ENCODE measurements at places on chromosomes 1 and 21.

DNA sequence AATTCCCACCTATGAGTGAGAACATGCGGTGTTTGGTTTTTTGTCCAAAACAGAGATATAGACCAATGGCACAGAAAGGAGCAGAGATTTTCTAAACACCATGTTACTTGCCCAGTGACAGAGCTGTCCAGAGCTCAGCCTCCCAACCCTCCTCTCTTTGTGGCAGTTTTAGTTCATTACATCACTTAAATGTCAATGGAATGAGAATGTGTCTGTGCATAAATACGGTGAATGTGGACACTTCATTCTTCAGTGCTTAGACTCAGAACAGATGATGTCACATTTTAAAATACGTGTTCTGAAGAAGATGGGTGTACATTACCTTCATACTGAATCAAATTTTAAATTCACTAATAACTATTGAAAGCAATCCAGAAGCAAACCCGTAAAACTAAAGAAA lies 374.9 kb downstream of the DSCAM start:
- DNase-seq: no peak

DNA sequence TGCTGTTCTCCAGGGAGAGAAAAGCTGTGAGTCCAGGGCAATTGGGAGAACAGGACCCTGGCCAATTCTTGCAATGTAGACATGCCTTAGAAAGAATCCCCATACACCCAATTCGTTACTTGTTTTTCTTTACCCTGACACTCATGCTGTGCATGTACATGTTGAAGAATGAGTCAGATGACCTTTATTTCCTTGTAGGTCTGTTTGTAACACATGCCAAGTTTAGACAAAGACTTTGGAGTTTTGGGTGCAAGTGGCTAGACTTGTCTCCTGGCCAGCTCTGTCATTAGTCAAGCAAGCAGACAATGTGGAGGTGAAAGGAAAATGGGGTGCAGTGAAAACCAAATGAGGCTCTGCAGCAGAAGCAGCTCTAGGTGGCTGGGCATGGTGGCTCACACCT lies 38.1 kb downstream of the GNPAT start:
- no peak for DNase-seq

DNA sequence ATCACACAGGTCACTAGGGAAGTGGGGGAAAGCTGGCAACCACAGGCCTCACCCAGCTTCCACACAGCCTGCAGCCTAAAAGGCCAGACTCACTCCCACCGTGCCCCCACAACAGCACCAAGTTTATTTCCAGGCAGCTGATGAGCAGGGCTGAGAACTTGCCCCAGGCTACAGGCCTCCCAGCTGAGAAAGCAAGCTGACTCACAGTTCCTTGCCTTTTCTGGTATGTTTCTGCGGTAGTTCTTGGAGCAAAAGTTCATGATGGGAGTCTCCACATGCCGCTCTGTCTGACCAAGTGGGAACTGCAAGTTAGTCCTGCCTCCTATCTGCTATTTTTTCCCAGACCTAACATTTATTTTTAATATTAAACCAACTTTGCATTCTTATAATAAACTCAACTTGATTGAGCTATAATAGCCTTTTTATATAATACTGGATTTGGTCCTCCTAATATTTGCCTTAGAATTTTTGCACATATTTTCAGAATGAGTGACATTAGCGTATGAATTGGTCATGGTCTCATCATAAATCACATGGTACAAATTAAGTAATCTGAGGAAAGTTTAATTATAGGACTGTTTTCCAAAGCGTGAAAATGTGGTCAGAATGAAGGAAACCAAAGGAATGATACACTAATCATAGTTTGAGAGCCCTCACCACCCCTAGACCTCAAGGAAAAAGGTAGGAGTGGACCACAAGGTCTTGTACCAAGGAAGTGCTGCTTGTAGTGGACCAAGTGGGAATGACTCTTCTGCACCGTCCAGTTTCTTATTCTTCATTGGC lies 30.7 kb downstream of the RPAP2 start:
- no peak for DNase-seq

DNA sequence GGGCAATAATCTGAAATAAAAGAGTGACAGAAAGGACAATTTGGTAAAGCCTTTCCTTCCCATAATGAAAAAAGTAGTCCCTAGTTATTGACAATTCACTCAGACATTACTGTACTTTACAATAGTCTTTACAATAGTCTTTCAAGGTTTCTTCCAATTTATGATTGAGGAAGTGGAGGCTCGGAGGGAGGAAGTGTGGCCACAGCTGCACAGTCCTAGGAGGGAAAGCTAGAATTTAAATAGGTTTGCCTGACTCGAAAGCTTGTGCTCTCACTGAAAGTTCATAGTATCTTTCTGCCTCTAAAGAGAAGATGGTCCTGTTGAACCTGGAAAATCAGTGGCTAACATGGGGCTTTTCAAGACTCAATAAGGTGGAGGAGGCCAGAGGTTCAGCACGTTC lies 203.2 kb downstream of the SDCCAG8 start:
- no peak for DNase-seq

DNA sequence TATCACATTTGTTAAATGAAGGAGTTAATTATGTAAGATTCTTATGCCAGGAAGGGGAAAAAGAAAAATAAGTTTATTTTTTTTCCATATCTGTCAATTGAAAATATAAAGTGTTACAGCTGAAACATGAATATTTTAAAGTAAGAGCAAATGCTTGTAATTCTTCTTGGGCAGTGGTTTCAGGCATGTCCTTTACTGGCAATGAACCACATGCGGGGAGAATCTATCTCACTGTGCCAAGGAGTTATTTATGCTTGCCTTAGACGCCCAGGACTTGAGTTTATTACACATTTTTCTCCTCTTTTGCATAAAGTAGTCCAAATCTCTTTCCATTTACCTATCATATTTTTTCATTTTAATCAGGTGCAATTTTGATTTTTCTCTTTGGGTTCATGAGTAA lies 207.8 kb upstream of the NRIP1 start:
- no peak for DNase-seq

DNA sequence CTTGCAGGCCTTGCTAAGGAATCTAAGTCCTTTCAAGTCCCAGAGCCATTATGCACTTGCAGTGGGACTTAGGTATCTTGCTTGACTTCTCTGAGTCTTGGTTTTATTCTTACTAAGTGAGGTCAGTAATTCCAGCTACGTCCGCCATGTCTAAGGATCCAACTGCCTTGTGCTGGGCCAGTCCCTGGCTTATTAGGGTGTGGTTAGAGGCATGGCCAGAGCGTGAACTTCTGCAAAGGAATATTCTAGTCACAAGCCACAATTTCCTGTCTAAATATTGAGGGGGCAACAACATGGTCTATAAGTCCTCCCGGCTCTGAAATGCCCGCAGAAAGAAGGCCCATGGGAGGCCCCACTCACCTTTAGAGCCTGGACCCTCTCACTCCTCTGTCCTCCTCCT lies 82.9 kb downstream of the TMEM53 start:
- DNase-seq: no peak

DNA sequence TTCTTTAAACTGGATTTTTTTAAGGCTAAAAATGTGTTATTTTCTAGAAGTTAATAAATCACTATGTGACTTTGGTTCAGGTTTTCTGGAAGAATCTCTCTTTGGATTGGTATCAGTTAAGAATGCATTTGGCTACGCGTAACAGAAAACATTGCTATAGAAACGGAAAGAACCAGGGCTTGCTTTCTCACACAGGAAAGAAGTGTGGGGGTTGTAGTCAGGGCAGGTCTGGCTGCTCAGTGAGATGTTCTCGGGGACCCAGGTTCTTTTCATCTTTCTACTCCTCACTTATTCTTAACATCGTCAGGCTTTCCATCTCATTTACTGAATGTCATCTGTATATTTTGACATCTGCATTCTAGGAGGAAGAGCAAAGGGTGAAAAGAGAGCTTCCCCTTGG lies 191.4 kb downstream of the ZBTB18 start:
- DNase-seq: no peak

- DNase-seq: no peak
Observed at GRCh38 chr1:159239551-159240220, 35.0 kb downstream of the ACKR1 start.

GRCh38 chr1:112706505-112707220 lies at the start of gene RHOC:
Gene RHOC (minus strand): TSS chr1:112707127. CDS start chr1:112703799, 3,328 bp downstream.
- DNase-seq: peak; percentile 68

DNA sequence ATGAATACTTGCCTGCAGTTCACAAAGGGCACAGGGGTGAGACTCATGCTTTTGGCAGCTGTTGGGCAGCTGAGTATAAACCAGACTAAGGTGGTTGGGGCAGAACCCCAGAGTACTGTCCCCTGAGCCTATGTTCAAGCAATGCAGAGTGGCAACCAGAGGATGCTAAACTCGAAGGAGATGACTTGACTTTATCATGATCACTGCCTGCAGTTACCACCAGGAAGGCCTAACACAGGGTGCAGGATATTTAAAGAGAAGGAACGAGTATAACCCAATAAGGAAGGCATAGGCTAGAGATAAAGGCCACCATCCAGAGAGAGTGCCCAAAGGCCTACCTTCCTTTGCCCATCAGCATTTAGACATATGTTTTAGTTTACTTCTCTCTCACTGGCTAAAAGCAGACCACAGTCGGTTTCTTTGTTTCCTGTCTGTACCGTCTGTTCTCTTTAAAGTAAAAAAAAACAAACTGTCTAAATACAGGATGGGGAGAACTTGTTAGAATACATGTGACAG lies 83.3 kb downstream of the MPZL1 start:
- peak; percentile 45 for DNase-seq

- no peak for DNase-seq
Observed at GRCh38 chr21:32728848-32729247, 1.0 kb upstream of the SYNJ1 start.

- DNase-seq: no peak
Observed at GRCh38 chr1:29379443-29380073, 143.2 kb downstream of the PTPRU start.

- DNase-seq: no peak
Observed at GRCh38 chr1:240462766-240463395, 149.1 kb downstream of the GREM2 start.

- DNase-seq: no peak
Observed at GRCh38 chr21:45534636-45535331, 7.5 kb downstream of the SLC19A1 start.

DNA sequence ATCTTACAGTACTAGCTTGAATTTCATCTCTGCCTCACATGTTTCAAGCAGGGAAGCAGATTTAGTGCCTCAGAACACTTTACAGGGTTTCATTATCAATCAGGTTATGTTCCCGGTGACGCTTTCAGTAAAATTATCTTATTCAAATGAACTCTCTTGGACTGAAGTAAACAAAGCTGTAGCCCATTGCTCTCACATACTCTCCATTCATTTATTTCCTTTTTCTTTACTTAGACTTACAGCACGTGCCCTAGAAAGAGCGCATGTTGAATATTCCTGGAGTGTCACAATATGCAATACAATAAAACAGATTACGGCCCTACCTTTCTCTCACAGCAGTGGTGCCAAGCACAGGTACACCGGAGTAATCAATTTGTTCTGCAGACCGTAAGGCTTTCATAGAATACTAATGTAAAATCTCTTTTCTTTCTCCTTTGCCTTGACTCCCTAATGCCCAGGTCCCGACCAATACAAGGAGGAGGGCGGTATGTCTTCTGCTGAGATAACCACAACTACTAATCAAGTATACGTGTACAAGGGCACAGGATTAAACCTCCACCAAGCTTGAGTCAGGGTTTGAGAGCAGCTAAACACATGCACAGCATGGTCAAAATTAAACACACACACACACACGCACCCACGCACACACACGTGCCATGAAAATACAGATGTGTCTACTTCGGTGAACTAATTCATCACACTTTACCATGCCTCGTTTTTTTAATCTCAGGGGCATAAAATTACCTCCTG lies 62.8 kb downstream of the NRIP1 start:
- DNase-seq: no peak

DNA sequence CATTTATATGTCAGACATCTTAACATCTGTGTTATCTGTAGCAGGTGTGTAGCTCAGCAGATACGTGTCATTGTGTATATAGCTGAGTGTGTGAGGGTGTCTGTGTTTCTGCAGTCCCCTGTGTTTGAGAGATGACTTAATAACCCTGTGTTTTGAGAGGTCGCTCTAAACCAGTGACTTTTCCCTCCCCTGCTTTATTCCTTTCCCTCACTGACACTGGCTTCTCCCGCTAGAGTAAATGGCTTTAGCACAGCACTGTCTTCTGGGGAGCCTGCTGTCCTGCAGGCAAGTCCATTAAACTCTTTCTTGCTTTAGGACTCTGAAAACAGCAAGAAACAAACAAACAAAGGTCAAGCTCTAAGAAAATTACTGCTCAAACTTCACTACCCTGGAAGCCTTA lies 53.0 kb downstream of the VANGL1 start:
- DNase-seq: no peak

DNA sequence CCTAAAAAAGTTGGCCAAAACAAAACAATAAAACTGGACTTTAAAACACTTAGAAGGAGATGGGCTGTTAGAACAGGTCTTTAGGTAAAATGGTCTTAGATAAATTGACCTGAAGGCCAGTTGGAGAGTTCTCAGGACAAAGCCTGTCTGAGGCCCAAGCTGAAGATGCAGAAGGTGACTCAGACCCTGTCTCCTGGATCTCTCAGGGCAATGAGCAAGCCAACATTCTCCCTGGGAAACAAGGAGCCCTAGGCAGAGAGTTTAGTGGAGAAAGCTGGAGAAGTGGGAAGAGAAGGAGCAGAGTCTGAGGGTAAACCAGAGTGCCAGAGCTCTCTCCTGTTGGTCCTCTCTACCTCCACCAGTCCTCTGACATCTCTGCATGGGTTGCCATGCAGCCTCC lies 70.1 kb downstream of the FCRL5 start:
- no peak for DNase-seq

- DNase-seq: peak; percentile 34
Observed at GRCh38 chr1:181324797-181325616, 158.3 kb upstream of the CACNA1E start.

DNA sequence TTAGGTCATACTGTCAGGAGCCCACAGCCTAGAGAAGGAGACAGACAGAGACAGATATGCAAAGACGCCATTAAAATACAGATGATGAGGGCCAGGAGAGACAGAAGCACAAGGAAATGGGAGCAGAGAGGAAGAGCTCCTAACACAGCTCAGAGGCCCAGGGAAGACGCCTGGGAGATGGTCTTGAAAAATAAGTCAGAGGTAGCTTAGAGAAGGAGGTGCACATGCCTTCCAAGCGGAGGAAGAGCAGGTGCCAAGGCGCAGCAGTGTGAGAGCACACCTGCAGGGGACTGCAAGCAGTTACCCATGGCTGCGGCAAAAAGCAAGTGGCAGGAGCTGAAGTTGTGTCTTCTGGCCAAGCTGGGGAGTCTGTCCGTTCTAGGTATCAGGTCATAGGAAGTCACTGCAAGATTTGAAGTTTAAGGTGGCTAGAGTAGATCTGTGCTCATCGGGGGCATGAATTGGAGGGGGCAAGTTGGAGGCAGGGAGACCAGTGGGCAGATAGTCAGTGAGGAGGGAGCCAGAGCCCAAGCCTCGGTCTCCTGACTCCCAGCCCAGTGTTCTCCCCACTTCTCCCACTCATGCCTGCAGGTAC lies 1.3 kb upstream of the TRABD2B start:
- DNase-seq: no peak

- DNase-seq: no peak
Observed at GRCh38 chr21:38925478-38925877, 119.7 kb downstream of the ETS2 start.

- no peak for DNase-seq
Observed at GRCh38 chr21:37061926-37062592, 10.8 kb downstream of the PIGP start.

GRCh38 chr1:112906150-112906698 lies 49.8 kb downstream of the SLC16A1 start:
- no peak for DNase-seq

Measured in T-helper 2 cell treated with Interferon-gamma antibody and Interleukin-4, amounts not matched to agents 5 μg/mL and 100 μg/mL, for 36 hours (primary cell).